ENCODE measurements at places on chromosomes 4 and X.

- DNase-seq: peak; percentile 52
Measured at GRCh38 chr4:98546910-98547594, 111.4 kb downstream of the TSPAN5 start.

- DNase-seq: no peak
Measured at GRCh38 chr4:174674305-174674840, 152.1 kb upstream of the HPGD start.

GRCh38 chr4:174928174-174928573 lies 10.0 kb downstream of the ADAM29 start:
- DNase-seq: no peak

DNA sequence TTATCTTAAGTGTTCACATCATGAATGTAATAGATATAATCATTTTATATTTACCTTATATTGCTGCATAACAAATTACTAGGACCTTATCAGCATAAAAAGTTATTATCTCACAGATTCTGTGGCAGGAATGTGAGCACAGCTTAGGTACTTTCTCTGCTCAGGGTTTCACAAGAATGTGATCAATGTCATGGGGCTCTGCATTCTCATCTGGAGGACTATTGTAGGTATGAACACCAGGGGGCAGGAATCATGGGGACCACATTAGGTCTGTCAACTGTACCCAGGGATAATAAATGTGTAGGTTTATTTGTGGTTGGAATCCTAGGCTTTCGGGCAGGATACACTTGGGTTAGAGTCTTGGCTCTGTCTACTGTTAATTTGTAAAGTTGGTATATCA lies 519.2 kb downstream of the ARAP2 start:
- DNase-seq: no peak

GRCh38 chr4:8142556-8142955 lies 16.1 kb downstream of the ABLIM2 start:
- no peak for DNase-seq

DNA sequence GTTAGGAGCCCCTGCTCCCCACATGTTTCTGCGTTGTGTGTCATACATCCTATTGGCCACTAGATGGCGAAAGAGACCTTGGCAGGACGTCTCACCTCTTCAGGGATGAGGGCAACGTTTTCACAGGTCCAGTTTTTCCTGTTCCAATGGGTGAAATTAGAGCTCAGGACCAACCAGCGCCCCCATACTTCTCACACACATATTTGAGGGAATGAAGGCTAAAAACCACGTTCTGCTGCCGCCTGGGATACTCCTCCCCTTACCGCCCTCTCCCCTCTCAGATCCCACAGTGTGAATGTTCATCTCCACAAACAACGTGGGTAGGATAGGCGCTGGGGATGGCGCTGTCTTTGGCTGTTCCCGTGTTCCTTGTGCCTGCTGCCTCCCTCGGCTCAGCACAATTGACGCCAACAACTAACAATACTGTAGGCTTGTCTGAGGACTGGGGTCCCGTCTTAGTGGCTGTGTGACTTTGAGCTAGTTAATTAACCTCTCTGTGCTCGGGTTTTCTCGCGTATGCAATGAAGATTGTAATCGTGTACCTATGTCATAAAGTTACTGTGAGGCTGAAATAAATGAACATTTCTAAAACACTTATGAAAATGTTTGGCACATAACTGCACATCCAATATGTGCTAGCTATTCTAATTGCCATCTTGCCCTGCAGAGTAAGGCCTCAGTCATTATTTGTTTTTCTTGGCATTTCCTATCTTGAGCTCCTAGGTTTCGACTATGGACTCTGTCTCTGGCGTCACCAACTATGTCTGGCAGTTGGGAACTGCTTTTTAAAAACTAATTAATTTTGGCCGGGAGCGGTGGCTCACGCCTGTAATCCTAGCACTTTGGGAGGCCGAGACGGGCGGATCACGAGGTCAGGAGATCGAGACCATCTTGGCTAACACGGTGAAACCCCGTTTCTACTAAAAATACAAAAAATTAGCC lies 181.3 kb upstream of the STK26 start:
- peak; percentile 76 for DNase-seq
